ENCODE measurements at places on chromosomes 12 and 14. TPM values are rescaled to one million over a fixed set of nuclear protein-coding genes. Genes with fewer than 3 reads are reported as not detected.

DNA sequence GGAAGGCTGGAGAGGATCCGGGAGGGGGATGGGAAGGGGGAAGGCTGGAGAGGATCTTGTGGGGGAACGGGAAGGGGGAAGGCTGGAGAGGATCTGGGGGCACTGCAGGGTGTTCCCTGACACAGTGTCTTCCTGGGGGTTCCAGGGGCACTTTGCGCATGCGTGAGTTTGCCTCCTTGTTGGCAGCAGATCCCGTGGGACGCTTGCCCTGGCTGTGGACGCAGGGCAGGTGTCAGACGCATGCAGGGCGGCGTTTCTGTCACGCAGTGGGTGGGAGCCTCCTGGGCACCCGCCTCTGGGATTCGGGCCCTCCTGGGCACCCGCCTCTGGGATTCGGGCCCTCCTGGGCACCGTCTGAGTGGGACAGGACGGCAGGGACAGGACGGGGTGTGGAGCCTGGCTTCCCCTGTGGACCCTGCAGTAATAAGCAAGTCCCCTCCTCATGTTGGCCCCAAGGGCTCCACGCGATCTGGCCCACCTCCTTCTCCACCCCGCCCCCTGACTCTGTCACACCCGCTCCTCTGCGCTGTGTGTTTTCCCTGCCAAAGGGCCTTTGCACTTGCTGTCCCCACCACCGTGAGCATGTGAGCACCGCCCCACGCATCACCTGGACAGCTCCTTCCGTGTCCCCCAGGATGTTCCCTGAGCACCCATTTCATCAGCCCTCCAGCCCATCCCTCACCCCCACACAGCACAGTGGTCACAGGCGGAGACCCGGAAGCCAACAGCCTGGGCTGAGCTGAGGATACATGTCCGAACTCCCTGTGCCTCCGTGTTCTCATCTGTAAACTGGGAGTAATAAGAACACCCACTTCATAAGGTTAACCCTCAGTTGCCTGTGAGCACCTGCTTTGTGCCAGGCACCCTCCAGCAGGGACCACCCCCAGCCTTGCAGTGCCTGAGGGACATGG lies 4.4 kb downstream of the MMP17 start:
- peaks cover 9% of the 10 kb centered on the region for H3K27me3 ChIP-seq
- no peak for DNase-seq
- H3K27ac ChIP-seq = no peak overlapping the region
- H3K36me3 ChIP-seq = no peaks in the 10 kb centered on the region
- H3K4me1 ChIP-seq = no peaks in the 10 kb centered on the region

- no peak overlapping the region for H3K27ac ChIP-seq
- no peak for DNase-seq
- H3K4me1 ChIP-seq = no peaks in the 10 kb centered on the region
- H3K36me3 ChIP-seq = no peaks in the 10 kb centered on the region
Measured at GRCh38 chr14:85687456-85687855, 157.5 kb downstream of the FLRT2 start.

DNA sequence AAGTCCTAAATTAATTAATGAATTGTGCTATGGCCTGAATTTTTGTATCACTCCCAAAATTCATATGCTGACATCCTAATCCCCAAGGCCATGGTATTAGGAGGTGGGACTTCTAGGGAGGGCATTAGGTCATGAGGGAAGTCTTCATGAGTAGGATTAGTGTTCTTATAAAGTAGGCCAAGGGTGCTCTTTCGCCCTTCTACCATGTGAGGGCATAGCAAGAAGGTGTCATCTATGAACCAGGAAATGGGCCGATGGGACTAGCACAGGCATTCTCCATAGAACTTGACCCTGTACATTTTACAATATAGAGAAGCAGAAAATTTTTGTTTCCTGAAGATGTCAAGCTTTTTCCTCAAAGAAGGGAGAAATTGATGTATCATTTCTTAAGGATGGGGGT lies 12.5 kb downstream of the SYT10 start:
- H3K4me3 ChIP-seq = no peak overlapping the region
- no peak overlapping the region for H3K27ac ChIP-seq
- H3K27me3 ChIP-seq = no peaks in the 10 kb centered on the region
- no peaks in the 10 kb centered on the region for H3K36me3 ChIP-seq
- DNase-seq = no peak
- H3K4me1 ChIP-seq = no peaks in the 10 kb centered on the region

DNA sequence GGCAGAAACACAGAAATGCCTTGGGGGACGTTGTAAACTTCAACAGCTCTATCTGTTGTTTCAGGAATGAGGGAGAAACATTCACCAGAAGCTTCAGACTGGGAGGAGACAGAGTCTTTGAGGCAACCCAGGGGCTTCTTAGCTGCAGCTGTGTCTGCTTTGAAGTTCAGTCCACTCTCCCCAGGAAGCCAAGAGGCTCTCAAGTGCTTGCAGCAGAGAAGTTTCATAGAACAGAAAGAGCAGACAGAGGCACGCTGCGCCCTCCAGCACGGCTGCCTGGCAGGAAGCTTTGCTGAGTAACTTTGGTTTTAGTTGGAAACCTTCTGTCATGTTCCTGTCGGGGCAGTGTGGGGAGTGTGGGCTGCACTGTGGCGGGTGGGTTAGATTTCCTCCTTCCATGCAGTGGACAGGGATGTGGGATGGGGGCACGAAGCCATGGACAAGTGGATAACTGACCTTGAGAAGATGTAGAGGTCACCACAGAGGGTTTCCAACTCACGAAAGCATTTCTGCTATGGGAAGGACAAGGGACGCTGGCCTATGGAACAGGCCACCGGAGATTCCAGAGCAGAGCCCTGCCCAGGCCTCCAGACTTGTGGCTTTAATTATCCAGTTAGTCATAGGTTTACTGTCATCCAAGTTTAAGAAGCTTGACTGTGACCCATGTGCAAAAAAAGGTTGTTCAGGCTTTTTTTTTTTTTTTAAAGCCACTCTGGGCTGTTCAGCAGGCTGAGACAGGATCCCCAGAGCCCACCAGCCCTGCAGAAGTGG lies 107.7 kb downstream of the ARF6 start:
- H3K27ac ChIP-seq = peak overlapping the region; percentile 100
- H3K4me1 ChIP-seq = peaks cover 61% of the 10 kb centered on the region
- H3K27me3 ChIP-seq = no peaks in the 10 kb centered on the region
- peak overlapping the region; percentile 61 for H3K4me3 ChIP-seq
- peak; percentile 68 for DNase-seq

IL22 gene
- total RNA-seq = 0.64 TPM

Data from CD8-positive, alpha-beta memory T cell (primary cell).